Purkinje cell (primary cell): ENCODE measurements at places on chromosomes 3 and 15. TPM values are rescaled to one million over a fixed set of nuclear protein-coding genes. Genes with fewer than 3 reads are reported as not detected.

Gene FRMD5
- polyA plus RNA-seq: 14.7 and 26.4 TPM in 2 replicates

Gene PCOLCE2
- polyA plus RNA-seq: not detected in 2 replicates

Gene CSPG4
- not detected in 2 replicates for polyA plus RNA-seq

Gene ISL2
- polyA plus RNA-seq: not detected in 2 replicates

Gene SAMMSON
- not detected in 2 replicates for polyA plus RNA-seq
